ENCODE measurements at places on chromosomes 6 and 20. TPM values are rescaled to one million over a fixed set of nuclear protein-coding genes. Genes with fewer than 3 reads are reported as not detected.

DNA sequence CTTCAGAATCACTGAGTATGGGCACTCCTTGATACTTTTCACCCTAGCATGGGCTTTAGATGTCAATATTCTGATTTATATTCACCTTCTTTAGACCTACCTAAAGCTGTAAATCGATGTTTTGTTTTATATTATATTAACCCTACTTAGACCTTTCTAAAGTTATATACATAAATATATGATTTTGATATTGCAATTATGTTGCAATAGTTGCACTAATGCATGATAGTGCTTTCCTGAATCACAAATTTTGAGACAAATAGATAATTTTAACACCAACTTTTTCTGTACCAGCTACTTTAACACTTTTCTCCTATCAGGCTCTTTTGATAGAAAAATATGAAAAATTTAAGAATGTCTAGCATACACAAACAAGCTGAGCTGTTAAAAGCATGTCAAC, 34.0 kb upstream of the JAG1 start:
- no peak for DNase-seq

KIF25 gene
- 1.2 TPM for total RNA-seq

CCDC170 gene
- 1.7 TPM for total RNA-seq

FAXC gene
- 12.4 TPM for total RNA-seq

PLAGL1 gene
- 38.5 TPM for total RNA-seq

Measured in left lung (tissue), 14 donors.